ENCODE measurements at places on chromosomes 5 and 9.
A peak's percentile ranks its signal among the peaks of the same experiment; 100 is the strongest.

DNA sequence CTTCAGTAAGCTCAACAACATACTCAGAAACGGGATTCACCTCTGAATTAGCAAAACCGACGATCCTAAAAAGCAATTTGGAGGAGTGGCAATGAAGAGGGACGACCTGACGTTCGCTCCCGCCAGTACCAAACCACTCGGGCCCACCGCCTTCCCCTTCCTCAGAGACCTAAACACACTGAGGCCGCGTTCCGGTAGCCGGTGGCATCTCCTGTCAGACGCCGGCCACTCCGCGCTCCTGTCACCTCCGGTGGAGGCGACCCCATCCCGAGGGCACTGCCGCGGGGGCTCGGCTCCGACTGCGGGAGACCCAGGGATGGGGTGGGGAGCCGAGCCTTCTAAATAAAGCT is 617 bp downstream of the PPP6C start:
- H3K4me3 ChIP-seq: peak overlapping the region; percentile 97
- peaks cover 7% of the 10 kb centered on the region for H3K36me3 ChIP-seq
- H3K27me3 ChIP-seq: no peaks in the 10 kb centered on the region
- DNase-seq: peak; percentile 47

- H3K27ac ChIP-seq: peak overlapping the region; percentile 50
- DNase-seq: no peak
- no peak overlapping the region for H3K4me3 ChIP-seq
- H3K27me3 ChIP-seq: no peaks in the 10 kb centered on the region
- peaks cover 24% of the 10 kb centered on the region for H3K4me1 ChIP-seq
These were observed 22.3 kb downstream of the TTF1 start for GRCh38 chr9:132384376-132384775.

- H3K4me3 ChIP-seq: no peak overlapping the region
- H3K27ac ChIP-seq: no peak overlapping the region
- peaks cover 40% of the 10 kb centered on the region for H3K4me1 ChIP-seq
- DNase-seq: no peak
These were observed 12.4 kb downstream of the UBAP1 start for GRCh38 chr9:34190996-34191892.

- no peaks in the 10 kb centered on the region for H3K27me3 ChIP-seq
- no peak for DNase-seq
- H3K27ac ChIP-seq: no peak overlapping the region
- peaks cover 25% of the 10 kb centered on the region for H3K36me3 ChIP-seq
These were observed 102.5 kb upstream of the SREK1 start for GRCh38 chr5:66041627-66042026.

DNA sequence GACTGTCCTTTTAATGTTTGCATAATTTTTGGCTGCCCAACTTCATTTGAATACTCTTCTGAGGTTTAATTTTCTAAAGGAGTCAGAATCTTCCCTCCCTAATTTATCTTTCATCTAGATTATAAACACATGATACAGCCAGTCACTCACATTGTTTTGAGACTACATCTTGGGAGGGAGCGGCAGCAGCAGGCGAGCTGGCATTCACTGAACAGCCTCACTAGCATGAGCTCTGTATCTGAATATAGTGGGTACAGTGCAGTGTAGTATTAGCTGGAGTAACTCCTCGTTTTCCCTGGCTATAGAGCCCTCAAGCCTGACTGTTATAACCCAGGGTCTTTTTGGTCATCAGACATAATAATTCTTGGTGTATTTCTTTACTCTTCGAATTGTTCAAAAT is 969.2 kb upstream of the COX7C start:
- no peaks in the 10 kb centered on the region for H3K36me3 ChIP-seq
- H3K4me1 ChIP-seq: no peaks in the 10 kb centered on the region
- H3K27ac ChIP-seq: no peak overlapping the region
- no peak overlapping the region for H3K4me3 ChIP-seq
- H3K27me3 ChIP-seq: no peaks in the 10 kb centered on the region

GRCh38 chr9:757246-757881 is 84.1 kb upstream of the DMRT1 start:
- no peaks in the 10 kb centered on the region for H3K36me3 ChIP-seq
- peaks cover 3% of the 10 kb centered on the region for H3K4me1 ChIP-seq
- no peak overlapping the region for H3K27ac ChIP-seq
- H3K27me3 ChIP-seq: no peaks in the 10 kb centered on the region

DNA sequence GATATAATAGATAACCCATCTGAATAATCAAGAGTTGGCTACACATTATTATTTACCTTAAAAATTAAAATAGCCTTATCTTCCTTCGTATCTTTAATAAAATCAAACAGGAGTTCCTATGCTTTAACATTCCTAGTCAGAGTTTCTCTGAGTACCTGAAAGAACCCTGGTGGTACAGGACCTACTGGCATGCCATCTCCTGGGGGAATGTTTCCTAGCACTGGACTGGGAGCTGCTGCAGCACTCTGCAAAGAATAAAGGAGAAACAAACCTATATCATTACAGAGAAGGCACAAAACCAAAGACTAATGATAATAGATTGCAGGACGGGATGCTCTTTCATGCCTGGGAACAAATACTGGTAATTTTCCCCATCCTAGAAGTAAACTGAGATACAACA is 119.5 kb upstream of the ACOT12 start:
- no peak overlapping the region for H3K4me3 ChIP-seq
- no peak for DNase-seq
- H3K4me1 ChIP-seq: no peaks in the 10 kb centered on the region
- H3K27ac ChIP-seq: no peak overlapping the region
- no peaks in the 10 kb centered on the region for H3K36me3 ChIP-seq

GRCh38 chr9:6086006-6086655 is 70.7 kb upstream of the RANBP6 start:
- no peaks in the 10 kb centered on the region for H3K36me3 ChIP-seq
- no peak overlapping the region for H3K27ac ChIP-seq
- no peaks in the 10 kb centered on the region for H3K27me3 ChIP-seq
- H3K4me1 ChIP-seq: no peaks in the 10 kb centered on the region
- no peak for DNase-seq

GRCh38 chr5:155878991-155879575 is 447.9 kb upstream of the SGCD start:
- DNase-seq: no peak
- H3K4me1 ChIP-seq: no peaks in the 10 kb centered on the region
- H3K27ac ChIP-seq: no peak overlapping the region
- no peaks in the 10 kb centered on the region for H3K27me3 ChIP-seq
- H3K4me3 ChIP-seq: no peak overlapping the region

- H3K27me3 ChIP-seq: peaks cover 12% of the 10 kb centered on the region
- H3K27ac ChIP-seq: no peak overlapping the region
- H3K4me1 ChIP-seq: peaks cover 3% of the 10 kb centered on the region
- H3K36me3 ChIP-seq: no peaks in the 10 kb centered on the region
- no peak overlapping the region for H3K4me3 ChIP-seq
- DNase-seq: no peak
These were observed 15.3 kb upstream of the MED10 start for GRCh38 chr5:6393596-6394194.

GRCh38 chr9:94799578-94800264 is 73.2 kb downstream of the AOPEP start:
- H3K27me3 ChIP-seq: no peaks in the 10 kb centered on the region
- peaks cover 23% of the 10 kb centered on the region for H3K36me3 ChIP-seq
- DNase-seq: no peak
- H3K27ac ChIP-seq: no peak overlapping the region

DNA sequence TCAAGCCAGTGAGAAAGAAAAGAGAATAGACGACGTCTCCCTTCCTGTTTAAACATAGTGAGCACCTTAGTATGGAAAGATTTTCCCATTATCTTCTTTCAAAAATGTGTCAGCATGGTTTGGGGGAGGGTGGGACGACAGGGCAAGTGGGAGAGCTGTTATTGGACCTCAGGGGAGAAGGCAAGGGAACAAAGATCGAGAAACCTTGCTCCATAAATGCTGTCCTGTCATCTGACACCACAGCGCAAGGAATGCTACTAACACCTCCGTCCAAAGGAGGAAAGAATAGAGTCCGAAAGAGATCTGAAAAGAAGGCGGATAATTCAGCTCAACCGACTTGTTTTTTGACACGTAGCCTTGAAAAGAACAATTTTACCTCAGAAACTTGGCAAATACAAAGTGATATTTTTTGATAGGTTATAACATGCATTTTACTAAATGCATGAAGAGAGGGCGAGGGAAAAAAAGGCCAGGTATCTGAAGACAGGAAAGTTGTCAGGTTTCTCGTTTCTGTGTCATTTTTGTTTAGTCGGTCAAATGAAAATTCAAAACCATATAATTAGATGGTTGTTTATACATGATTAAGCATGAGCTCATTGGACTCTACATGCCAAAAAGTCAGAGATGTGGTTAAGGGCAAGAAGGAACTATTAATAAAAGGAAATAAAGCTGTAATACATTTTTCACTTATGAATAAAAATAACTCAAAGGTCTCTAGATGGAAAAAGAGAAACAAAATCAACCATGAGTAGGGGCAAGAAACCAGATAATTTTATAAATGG is 155.7 kb downstream of the GLIS3 start:
- no peaks in the 10 kb centered on the region for H3K36me3 ChIP-seq
- no peak overlapping the region for H3K4me3 ChIP-seq
- DNase-seq: no peak
- H3K27me3 ChIP-seq: peaks cover 4% of the 10 kb centered on the region
- no peaks in the 10 kb centered on the region for H3K4me1 ChIP-seq
- H3K27ac ChIP-seq: no peak overlapping the region

DNA sequence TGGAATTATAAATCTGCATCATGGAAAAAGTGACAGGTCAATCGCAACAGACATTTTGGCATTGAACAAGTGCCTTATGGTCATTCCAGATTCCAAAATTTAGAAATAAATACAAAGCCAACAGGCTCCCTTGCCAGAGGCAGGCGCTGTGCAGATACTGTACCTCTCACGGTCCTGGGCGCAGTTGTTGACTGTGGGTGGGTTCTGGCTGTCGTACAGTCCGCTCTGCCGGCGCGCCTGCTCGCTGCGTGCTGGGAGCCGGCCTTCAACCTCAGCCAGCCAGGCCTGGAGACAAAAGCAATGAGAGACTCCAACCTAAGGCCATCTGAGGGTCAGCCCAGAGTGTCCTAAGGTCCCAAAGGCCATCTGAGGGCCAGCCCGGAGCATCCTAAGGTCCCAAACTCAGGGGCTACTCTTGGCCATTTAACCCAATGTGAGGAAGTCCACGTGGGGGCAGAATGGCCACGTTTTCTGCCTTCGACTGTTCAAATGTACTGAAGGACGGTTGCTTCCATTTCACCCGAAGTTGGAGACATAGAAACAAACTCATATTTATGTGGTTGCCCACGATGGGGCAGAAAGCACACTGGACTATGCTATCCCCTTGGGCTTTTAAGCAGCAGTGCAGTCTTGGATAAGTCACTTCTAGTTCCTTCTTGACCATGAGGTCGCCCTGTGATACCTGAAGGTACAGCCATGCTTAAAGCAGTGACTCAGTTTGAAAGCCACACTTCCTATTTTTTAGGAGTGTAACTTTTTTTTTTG is 65.2 kb downstream of the USP20 start:
- no peak overlapping the region for H3K4me3 ChIP-seq
- peaks cover 62% of the 10 kb centered on the region for H3K4me1 ChIP-seq
- peak overlapping the region; percentile 79 for H3K27ac ChIP-seq
- H3K27me3 ChIP-seq: no peaks in the 10 kb centered on the region
- peaks cover 71% of the 10 kb centered on the region for H3K36me3 ChIP-seq

DNA sequence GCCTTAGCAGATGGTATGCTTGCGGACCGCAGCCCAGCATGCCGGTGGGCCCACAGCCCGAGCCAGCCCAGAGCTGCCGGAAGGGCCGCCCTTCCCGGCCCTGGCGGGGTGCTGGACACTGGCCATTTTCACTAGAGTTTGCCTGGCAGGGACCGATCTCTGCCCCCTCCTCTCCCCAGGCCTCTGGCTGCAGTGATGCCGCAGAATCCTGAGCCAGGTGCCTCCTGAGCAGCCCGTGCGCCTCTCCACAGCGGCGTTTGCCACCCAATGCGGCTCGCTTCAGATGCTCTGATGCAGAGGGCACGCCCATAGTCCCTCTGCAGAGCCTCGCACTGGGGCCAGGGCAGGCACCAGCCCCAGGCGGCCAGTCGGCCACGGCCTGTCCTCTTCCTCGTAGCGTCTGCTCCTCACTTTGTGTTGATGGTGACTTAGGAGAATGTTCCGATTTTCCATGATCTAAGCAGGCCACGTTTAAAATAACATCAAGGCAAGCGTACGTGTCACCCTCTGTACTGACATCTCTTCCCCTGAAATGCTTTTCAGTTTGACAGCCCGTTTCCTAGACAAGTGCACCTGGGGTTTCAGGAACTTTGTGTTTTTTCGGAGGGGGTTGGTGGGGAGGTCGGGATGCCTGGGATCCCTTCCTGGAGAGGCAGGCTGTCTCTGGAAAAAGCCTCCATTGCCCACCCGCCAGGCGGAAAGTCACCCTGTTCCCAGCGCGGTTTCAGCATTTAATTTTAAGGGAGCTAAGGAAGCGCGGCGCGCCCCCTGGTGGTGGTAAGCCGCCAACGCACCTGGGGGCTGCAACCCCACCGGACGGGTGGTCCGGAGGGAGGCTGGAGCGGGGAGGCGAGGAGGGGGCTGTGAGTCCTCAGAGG is 29.8 kb upstream of the HMCN2 start:
- no peak overlapping the region for H3K27ac ChIP-seq
- no peak overlapping the region for H3K4me3 ChIP-seq
- no peaks in the 10 kb centered on the region for H3K27me3 ChIP-seq
- peaks cover 25% of the 10 kb centered on the region for H3K4me1 ChIP-seq
- H3K36me3 ChIP-seq: peaks cover 2% of the 10 kb centered on the region

GRCh38 chr5:151596828-151597539 is 5.9 kb upstream of the FAT2 start:
- no peak overlapping the region for H3K27ac ChIP-seq
- DNase-seq: no peak
- H3K4me1 ChIP-seq: no peaks in the 10 kb centered on the region
- no peaks in the 10 kb centered on the region for H3K36me3 ChIP-seq
- H3K4me3 ChIP-seq: no peak overlapping the region

- no peaks in the 10 kb centered on the region for H3K27me3 ChIP-seq
- H3K4me3 ChIP-seq: no peak overlapping the region
- peaks cover 31% of the 10 kb centered on the region for H3K4me1 ChIP-seq
- DNase-seq: peak; percentile 12
- H3K36me3 ChIP-seq: peaks cover 48% of the 10 kb centered on the region
These were observed 114.3 kb downstream of the STARD4 start for GRCh38 chr5:111398013-111398412.

DNA sequence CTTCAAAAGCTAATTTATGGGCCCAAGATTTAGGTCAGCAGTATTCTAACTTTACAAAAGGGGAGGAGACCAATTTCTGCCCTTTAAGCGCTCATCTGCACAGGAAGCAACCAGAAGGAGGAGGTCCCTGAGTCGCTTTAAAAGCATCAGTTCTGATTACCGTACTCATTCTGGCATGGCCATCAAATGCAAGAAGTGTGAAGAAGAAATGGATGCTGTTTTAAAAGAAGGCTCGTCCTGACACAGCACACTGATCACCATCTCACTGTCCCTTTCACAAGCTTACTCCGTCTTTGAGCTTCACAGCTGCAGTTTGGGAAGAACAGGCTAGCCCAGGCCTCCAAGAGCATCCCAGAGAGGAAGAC is 17.5 kb downstream of the ZNF608 start:
- no peak for DNase-seq
- H3K4me1 ChIP-seq: no peaks in the 10 kb centered on the region
- no peak overlapping the region for H3K4me3 ChIP-seq
- peaks cover 10% of the 10 kb centered on the region for H3K27me3 ChIP-seq
- H3K27ac ChIP-seq: no peak overlapping the region

GRCh38 chr5:56064984-56065383 is 70.2 kb upstream of the IL6ST start:
- no peaks in the 10 kb centered on the region for H3K36me3 ChIP-seq
- H3K27ac ChIP-seq: peak overlapping the region; percentile 70
- H3K27me3 ChIP-seq: no peaks in the 10 kb centered on the region
- DNase-seq: peak; percentile 52
- peaks cover 75% of the 10 kb centered on the region for H3K4me1 ChIP-seq
- H3K4me3 ChIP-seq: peak overlapping the region; percentile 10

All from activated naive CD4-positive, alpha-beta T cell treated with anti-CD3 and anti-CD28 coated beads for 36 hours (primary cell).